ENCODE measurements at places on chromosomes 13 and 19. TPM values are rescaled to one million over a fixed set of nuclear protein-coding genes. Genes with fewer than 3 reads are reported as not detected.
A peak's percentile ranks its signal among the peaks of the same experiment; 100 is the strongest.

GJA3 gene
- total RNA-seq: not detected

CYP4F2 gene
- not detected for total RNA-seq

ERICH6B gene
- total RNA-seq: not detected

PSG5 gene
- total RNA-seq: not detected

HCST gene
- total RNA-seq: not detected

GIPR gene
- not detected for total RNA-seq

ZNF529 gene
- 8.4 TPM for total RNA-seq

DAPK3 gene
- total RNA-seq: 170 TPM

FOXA3 gene
- not detected for total RNA-seq

ONECUT3 gene
- not detected for total RNA-seq

CGB3 gene
- total RNA-seq: not detected

ZNF665 gene
- total RNA-seq: 1.8 TPM

URAD gene
- not detected for total RNA-seq

KIR2DL1 gene
- not detected for total RNA-seq

- no peak for DNase-seq
These were observed 37.8 kb upstream of the POP4 start for GRCh38 chr19:29568036-29569025.

GRCh38 chr13:47853236-47853635 is 147.8 kb downstream of the SUCLA2 start:
- DNase-seq: no peak

- peak; percentile 95 for DNase-seq
These were observed at the start of gene UQCR11 for GRCh38 chr19:1605236-1606137. Gene UQCR11 (minus strand): TSS chr19:1605462. CDS start chr19:1605409, 53 bp downstream.

DNA sequence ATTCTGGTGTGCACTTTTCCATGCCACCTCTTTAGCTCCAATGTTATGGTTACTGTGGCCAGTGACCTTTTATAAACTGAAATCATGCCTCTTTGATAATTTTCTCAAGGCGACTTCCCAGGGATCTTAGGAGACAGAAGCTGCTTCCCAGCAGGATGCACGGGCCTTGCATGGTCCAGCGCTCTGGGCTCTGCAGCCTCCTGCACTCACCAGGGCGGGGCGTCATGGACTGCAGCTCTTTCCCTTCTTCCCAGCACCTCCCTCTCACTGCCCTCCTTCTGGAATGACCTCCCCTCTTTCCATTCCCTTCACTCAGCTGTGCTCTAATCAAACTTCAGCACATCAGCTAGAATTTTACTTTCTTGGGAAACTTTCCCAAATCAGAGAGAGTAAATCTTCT is 318.3 kb downstream of the IRS2 start:
- DNase-seq: no peak

- no peak for DNase-seq
These were observed 119.7 kb downstream of the ABCC4 start for GRCh38 chr13:95181586-95181985.

DNA sequence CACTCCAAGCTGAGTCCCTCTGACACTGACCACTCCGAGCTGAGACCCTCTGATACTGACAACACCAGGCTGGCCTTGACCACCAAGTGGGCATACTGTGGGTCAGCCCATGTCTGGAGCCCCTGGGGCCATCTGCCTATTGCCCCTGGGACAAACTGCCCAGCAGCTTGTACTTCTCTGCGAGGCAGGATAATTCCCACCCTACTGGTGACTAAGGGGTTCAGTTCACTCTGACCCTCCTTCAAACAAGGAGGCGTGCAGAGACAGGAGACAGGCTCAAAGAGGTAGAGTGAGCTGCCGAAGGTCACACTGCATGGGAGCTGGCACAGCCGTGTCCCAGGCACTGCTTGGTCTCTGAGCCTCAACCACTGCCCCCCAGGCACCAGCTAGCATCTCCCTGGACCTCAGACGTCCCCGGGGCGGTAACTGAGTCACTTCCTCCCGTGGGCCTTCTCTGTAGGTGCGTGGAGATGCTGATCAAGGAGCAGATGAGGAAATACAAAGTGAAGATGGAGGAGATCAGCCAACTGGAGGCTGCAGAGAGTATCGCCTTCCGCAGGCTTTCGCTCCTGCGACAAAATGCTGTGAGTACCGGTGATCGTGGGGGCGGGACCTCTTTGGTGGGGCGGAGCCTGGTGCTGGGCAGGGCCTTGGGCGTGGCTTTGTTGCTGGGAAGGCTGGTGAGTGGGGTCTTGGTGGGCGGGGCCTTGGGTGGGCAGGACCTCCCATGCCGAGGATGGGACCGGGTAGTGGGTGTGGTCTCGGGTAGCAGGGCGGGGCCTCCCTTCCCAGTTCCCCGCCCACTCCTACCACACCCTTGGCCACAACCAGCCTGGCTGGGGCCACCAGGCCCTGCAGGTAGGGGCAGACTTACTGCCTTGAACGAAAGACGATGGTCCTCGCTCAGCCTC is 5.8 kb upstream of the USE1 start:
- DNase-seq: peak; percentile 43

GRCh38 chr13:44401577-44401976 is 28.0 kb downstream of the SERP2 start:
- no peak for DNase-seq

DNA sequence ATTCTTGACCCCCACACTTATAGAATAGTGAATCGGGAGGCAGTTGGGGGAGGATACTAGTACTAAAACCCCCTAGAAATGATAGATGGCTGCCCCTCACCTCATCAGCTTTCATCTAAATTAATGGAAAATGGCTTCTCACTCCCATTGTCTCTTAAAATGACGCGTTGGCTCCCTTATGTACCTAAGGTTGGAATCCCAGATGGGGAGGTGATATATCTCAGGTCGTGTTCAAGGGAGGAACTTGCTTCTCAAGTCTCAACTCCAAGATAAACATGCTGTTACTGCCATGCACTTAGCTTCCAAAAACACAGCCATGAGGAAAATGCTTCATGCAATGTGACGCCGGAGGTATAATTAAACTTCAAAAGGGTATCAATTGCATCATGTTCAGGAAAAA is 18.8 kb upstream of the UBE2L5 start:
- DNase-seq: no peak

- DNase-seq: no peak
These were observed 32.5 kb downstream of the CCDC70 start for GRCh38 chr13:51894239-51894638.

- DNase-seq: no peak
These were observed 50.4 kb downstream of the SACS start for GRCh38 chr13:23383151-23383550.

GRCh38 chr13:49935171-49936074 is 717 bp downstream of the SPRYD7 start:
- DNase-seq: peak; percentile 57

DNA sequence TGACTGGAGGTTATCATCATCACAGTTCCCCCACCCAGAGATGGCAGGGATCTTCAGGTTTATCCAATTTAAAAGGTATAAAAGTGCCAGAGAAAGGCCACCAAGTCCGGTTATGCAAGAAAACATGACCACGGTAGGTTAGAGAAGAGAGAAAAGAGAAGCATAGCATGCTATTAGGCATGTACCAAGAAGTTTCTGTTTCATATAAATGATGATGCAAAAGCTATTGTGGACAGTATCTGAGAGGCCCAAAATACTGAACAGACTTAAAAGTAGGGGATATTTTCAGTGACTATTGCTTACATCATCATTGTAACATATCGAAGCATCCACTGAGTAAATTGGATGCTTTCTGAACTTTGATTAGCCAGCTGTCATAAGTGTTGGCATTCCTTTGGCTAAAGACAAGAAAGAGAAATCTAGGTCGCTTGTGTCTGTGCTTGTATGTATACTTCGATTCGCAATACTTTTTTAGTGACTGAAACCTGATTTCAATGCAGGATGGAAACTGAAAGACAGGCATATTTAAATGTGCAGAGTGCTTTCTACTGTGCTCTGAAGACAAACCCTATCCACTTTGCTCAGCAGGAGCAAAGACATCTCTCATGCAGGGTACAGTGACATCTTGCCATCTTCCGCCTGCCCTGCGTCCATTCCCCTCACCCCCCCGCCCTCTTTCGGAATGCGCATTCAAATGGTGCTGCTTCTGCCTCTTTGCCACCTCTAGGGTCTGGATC is 180.3 kb downstream of the SHISA2 start:
- DNase-seq: no peak

DNA sequence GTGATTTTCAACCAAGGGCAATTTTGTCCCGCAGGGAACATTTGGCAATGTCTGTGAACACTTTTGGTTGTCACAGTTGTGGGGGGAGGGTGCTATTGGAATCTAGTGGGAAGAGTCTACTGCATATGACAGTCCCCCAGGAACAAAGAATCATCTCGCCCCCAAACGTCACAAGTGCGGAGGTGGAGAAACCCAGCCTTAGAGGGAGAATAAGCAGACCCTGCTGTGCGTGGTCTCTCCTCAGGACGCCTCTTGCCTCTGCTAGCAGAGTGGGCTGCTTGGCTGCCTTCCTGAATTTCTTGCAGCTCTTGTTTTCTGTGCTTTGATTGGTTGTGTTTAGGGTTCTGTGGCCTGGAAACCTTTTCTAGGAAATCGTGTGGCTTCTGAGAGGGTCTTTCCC is 42.5 kb downstream of the NFIX start:
- DNase-seq: no peak

GRCh38 chr19:17873786-17874757 is 2.3 kb downstream of the SLC5A5 start:
- DNase-seq: no peak

GRCh38 chr13:93468433-93468832 is 241.8 kb downstream of the GPC6 start:
- DNase-seq: no peak

GRCh38 chr13:75804054-75804453 is 167.9 kb downstream of the LMO7 start:
- no peak for DNase-seq

GRCh38 chr13:91046715-91047327 is 300.7 kb upstream of the MIR17HG start:
- DNase-seq: no peak

DNA sequence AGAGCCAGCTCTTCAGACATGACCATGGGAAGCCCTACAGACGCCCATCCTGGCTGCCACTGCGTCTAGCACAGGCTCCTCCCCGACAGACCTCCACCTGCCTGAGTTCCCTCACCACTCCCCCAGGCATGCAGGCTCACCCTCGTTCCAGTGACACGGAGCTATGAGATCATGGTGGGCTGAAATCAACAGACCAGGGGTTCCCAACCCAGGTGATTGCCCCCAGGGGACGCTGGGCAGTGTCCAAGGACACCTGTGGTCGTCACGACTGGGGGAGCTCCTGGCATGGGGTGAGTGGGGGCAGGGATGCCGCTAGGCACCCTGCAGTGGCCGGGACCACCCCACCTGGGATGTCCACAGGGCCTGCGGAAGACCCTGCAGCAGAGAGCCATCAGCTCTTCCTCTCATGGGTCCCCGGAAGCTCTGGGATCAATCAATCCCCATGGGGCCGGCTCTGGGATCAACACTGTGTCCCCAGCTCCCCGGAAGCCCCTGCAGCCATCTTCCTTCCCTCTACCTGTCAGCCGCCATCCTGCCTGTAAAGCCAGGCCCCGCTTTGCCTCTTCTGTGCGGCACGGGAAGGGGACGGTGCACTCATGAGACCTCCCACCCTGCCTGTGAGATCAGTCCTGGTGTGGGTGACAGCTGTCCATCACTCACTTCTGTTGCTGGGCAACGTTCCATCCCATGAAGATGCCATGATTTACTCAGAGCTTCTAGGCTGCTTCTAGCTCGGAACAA is 12.8 kb upstream of the MADCAM1 start:
- no peak for DNase-seq

DNA sequence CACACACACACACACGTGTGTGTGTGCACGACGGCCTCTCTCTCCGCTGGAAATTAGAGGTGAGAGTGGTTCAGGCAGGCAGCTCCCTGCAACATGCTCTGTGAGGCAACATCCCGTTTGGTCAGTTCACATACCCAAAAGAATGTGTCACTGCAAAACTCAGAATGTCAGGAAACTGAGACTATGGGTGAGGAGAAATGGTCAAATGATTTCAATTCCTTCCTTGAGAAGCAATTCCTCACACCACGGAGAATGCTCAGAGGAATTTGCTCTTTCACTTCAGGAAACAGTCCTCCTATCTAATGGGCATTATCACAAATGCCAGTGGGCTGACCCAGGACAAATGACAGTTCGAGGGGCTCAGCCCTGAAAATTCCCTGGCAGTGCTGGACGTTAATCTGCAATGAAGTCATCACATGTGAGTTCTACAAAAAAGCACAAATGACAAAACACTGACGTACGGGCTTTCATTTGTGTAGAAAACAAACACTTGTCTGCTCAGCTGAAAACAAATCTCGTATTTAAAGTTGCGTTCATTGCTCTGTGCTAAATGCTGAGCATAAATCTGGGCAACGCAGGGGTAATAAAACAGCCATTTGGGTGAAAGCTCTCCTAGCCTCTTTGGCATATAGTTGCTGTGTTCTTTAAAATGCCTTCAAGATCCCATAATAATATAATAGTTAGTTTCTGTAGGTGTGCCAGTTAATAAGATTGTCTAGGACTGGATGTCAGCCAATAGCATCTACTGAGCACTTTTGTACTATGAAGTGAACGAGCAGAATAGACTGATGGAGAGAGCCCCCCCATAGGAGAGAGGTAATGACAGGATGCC is 18.6 kb upstream of the LATS2 start:
- DNase-seq: peak; percentile 96

GRCh38 chr13:39676315-39676876 is 20.9 kb downstream of the COG6 start:
- peak; percentile 55 for DNase-seq

- peak; percentile 96 for DNase-seq
These were observed 3.4 kb downstream of the SF3A2 start for GRCh38 chr19:2239771-2240770.

- no peak for DNase-seq
These were observed 177.0 kb downstream of the DCLK1 start for GRCh38 chr13:35954207-35954560.

- DNase-seq: no peak
These were observed 43.9 kb upstream of the FRY start for GRCh38 chr13:31987535-31988170.

- no peak for DNase-seq
These were observed 92.8 kb upstream of the FARP1 start for GRCh38 chr13:98050041-98050466.

All from endothelial cell of umbilical vein (primary cell).